ENCODE measurements at places on chromosomes 5 and 9.

- no peak for DNase-seq
These were observed 243.4 kb upstream of the KLF4 start for GRCh38 chr9:107732781-107733522.

DNA sequence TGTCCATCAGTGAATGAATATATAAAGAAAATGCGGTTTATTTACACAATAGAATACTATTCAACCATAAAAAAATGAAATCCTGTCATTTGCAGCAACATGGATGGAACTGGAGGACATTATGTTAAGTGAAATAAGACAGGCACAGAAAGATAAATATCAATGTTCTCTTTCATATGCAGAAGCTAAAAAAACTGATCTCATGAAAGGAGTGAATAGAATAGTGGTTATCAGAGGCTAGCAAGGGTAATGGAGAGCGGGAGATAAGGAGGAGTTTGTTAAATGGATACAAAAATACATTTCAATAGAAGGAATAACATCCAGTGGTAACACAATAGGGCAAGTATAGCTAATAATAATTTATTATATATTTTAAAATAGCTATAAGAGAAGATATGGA lies 65.0 kb downstream of the AGTPBP1 start:
- no peak for DNase-seq

DNA sequence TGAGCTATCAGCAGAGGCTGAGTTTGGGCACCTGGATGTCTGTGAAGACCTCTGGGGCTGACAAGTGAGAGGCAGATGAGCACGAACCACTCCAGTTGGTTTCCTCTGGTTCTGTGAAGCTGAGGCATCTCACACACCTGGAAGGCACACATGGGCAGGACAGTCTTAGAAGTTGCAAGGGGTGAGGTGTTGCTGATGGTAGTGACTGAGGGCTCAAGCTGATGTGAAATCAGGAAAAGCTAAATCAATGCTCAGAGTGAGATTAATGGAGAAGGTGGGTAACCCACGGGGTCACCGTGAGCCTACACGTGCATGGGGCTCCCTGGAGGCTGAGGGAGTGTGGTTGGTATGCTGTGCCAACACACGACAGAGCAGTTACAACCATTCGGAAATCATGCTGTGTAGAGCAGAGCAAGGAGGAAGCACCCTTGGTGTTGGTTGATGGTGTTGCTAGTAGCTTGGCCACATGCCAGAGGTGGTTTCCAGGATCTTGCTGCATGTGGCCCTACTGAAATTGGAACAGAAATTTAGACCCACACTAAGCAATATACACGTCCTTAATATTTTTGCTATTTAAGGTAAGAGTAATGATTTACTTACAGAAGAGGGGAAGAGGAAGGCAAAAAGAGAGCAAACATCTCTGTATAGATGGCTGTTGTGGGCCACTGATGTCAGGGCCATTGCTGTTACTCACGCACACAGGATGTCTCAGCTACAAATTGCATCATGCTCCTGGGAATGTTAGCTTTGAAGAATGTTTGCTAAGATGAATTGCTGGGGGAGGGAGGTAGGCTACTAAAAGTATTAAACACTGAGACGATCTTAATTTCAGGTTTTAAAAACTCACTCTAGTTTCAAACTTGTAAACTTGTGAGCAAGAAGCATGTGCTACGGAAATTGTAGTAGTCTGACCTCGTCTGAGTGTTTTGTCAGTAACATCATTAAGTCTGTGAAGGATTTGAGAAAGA lies 170.5 kb downstream of the ARHGEF28 start:
- DNase-seq, result no peak

DNA sequence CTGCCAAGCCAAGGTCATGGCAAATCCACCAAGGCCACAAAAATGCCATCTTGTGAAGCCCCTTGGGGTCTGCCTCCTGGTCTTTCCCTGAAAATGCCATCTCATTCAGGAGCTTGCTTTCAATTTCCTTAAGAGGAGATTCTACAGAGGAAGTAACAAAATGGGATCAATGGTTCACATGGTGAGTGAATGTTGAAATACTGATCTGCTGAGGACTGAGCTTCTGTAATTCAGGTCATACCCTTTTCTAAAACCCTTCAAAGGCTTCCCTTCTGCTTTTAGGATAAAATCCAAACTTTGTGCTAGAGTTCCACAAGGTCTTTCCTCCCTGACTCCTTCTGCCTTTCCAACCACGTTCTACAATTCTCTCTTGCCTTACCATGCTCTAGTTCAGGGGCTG lies 24.7 kb upstream of the NR3C1 start:
- DNase-seq, result no peak

GRCh38 chr5:6766604-6767093 lies 53.4 kb downstream of the TENT4A start:
- peak; percentile 18 for DNase-seq

DNA sequence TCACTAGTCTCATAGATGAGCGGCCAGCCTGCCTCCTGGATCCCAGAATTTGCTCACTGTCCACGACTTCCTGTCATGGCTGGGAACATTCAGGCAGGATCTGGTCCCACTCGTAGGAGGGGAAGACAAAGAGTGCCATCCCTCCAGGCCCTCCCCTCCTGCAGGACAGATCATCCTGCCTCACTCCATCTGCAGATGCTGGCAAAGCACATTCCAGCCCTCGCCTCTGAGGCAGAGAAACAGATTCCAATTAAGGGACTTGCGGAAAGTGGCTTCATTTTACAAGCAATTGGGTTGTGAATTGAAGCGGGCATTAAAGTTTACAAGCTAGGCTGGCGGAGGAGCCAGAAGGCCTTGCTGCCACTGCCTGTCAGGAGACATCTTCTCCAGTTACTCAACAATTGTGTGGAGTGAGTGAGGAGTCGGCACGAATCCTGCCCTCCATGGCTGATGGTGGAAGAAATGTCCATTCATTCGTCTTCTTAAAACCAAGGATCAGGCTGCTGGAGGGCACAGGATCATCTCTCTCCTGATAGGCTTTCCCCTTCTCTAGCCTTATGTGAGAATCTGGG lies 41.8 kb upstream of the KCNMB1 start:
- DNase-seq, result no peak

DNA sequence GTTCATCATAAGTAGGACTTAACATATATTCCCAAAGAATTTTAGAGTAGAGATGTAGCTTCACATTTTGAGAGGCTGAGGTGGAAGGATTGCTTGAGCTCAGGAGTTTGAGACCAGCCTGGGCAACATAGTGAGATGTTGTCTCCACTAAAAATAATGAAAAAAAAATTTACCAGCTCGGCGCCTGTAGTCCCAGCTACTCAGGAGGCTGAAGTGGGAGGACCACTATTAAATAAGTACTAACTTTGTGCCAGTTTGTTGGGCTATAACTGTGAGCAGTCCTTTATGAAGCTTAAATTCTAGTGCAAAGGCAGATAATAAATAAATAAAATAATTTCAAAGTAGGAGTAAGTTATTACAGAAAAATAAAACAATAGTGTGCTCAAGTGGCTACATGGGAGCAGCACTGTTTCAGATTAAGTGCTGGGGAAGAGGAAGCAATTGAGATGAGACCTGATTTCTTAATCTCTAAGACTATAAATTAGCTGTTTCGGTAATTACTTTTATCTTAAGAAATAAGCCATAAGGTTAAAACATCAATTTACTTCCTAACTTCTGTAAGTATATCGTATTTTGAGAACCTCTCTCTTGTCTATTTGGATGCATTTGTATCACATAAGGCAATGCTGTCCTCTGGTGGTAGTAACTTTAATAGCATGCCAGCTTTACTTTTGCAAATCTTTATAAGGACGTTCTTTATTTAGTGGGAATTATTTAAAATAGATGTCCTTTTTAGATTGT lies 98.9 kb downstream of the CSNK1G3 start:
- peak; percentile 32 for DNase-seq

DNA sequence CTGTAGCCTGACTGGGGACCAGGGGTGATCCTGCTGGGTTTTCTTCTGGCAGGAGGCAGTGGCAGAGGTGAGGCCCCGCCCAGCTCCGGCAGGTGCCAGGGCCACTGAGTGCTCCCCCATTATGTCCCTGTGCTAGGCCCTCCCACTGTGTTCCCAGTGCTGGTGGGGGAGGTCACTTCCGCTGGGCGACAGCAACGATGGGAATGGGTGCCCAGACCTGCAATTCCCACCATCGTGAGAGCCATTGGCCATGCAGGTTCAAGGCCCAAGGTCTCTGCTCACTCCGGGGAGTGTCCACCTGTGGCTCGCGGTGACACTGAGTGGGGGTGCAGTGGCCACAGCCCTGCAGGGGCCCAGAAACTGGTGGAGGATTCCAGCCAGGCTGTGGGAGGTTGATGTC lies 98.6 kb downstream of the RXRA start:
- DNase-seq, result no peak

GRCh38 chr9:126830827-126831226 lies 26.0 kb downstream of the ZBTB43 start:
- DNase-seq, result no peak

DNA sequence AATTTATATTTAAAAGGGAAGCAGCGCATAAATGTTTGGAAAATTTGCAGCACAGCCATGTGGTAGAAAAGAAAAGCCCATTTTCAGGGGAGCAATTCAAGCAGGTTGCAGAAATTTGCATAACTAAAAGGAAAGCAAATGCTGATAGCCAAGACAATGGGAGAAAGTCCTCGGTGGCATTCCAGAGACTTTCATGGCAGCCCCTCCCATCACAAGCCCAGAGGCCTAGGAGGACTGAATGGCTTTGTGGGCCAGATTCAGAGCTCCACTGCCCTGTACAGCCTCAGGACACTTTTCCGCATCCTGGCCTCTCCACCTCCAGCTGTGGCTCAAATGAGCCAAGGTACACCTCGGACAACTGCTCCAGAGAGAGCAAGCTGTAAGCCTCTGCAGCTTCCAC lies 462.9 kb downstream of the CDK5RAP2 start:
- DNase-seq, result no peak

GRCh38 chr5:152568016-152568415 lies 162.9 kb upstream of the NMUR2 start:
- DNase-seq, result no peak

- DNase-seq, result no peak
These were observed 1278.8 kb downstream of the MAT2B start for GRCh38 chr5:164784230-164784629.

- DNase-seq, result no peak
These were observed 1040.5 kb downstream of the DTWD2 start for GRCh38 chr5:117947836-117948235.

GRCh38 chr5:621341-621761 lies 9.2 kb downstream of the CEP72 start:
- DNase-seq, result no peak

- no peak for DNase-seq
These were observed 260.3 kb upstream of the SEMA6A start for GRCh38 chr5:116834796-116835515.

Measured in activated CD4-positive, alpha-beta T cell treated with anti-CD3 and anti-CD28 coated beads for 4 hours (primary cell).